NCI-H1092 treated with DMSO at 0.1 percent for 48 hours (cell line): ENCODE measurements at places on chromosomes 3 and 15.

DNA sequence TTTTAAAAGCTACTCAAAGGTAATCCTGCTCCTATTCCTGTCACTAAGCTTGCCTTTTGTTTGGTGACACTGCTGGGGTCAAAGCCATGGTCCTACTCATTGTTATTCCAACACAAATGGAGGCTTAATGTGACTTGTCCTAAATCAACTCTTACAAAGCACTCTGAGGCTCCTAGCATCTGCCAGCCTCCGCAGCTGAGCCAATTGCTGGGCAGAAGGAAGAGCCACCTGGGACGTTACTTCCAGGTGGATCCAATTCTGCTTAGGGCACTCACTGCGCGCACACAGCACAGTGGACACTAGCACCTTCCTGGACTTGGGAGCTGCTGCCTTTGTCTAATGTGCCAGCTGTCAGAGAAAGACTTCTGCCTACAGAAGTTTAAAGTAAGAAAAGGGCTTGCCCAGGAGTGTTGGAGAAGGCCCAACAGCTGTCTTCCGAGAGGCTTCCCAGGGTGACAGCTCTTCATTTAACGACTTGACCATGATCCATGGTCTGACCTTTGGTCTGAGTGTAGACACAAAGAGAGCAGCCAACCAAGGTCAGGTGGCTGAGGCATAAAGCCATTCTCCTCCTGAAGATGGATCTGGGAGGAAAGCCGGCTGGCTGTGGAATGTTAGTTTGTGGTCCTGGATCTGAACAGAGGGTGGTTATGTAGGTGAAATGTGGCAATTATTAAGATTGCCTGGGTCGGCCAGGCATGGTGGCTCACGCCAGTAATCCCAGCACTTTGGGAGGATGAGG lies 102.2 kb downstream of the AQP9 start:
- no peak for DNase-seq

DNA sequence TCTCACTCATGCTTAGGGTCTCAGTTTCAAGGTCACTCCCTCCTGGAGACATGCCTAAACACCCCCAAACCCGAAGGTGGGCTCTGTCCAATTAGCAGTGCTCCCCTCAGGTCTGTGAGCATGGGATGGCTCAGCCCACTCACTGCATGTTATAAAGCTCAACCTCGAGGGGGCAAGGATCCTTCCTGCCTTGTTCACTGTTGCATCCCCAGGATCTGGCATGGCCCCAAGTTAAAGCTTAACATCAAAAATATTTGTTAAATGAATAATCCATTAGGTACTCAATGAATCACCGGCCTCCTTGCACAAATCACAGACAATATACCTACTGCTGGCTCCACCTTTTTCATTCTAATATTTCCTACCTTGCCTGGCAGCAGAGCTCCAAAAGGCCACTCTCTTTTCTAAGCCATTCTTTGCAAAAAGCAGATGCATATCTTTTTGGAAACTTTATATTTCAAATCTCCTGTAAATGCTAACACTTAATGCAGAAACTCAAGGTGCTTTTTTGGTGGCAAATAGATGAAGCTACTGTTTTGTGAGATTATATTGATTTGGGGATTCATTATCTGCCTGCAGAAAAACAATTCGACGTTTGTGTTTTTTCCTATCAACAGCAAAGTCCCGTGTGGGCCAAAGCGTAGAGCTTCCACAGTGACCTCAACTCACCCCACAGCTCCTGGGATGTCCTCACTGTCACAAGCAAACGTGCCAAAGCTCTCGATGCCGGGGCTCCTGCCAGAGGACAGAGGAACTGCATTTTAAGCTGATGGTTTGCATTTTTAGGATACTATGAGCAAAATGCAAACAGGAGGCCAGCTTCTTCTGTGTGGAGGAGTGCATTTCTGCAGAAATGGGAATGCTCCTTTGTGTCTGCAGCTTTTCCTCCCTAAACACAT lies 35.4 kb downstream of the PCOLCE2 start:
- DNase-seq, result no peak

- no peak for DNase-seq
These were observed 90.9 kb downstream of the RORA start for GRCh38 chr15:61138156-61138555.

DNA sequence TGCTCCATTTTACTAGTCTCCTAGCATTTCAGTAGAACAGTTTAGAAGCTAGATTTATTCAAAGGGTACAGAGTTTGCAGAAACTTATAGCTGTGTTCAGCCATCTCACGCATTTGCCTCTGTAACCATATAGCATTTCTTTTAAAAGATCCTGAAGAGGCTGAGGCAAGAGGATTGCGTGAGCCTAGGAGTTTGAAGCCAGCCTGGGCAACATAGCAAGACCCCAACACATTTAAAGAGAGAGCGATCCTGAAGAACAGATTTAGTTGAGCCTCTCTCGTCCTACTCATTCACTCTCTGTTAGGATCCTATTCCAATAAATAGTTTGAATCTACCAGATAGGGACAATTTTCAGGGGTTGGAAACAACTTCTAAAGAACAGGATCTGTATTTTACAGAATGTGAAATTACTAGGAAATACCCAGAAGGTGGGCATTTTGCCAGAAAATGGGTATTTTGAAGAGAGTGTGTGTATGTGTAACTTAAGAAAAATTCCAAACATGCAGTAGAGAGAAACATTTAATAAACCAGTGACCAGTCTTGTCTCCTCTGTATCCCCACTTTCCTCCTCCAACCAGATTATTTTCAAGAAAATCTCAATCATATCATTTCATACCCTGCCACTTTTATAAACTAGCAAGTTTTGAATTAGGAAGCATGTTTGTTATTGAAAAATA lies 4.5 kb downstream of the EIF3J start:
- DNase-seq, result no peak

- DNase-seq, result no peak
These were observed 22.1 kb upstream of the LYZL4 start for GRCh38 chr3:42432485-42432884.

GRCh38 chr3:191087391-191087790 lies 111.7 kb upstream of the OSTN start:
- no peak for DNase-seq

DNA sequence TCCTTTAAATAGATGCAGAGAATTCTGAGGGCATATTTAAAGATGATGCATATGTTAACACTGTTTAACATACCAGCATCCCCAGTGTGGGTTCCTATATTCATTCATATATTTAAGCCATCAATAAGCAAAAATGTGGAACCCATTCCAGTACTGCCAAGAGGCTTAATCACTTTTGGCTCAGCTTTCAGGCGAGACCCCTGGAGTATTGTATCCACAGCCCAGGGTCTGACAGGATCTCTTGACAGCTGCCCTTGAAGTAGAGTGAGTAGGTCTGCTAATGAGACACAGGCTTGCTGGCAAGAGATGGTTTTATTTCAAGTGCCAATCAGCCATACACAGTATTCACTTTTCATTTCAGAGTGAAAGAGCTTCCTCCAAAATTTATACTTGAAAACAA lies 367.3 kb downstream of the OCA2 start:
- peak; percentile 61 for DNase-seq

GRCh38 chr15:29799859-29800258 lies 22.4 kb downstream of the TJP1 start:
- DNase-seq, result no peak

DNA sequence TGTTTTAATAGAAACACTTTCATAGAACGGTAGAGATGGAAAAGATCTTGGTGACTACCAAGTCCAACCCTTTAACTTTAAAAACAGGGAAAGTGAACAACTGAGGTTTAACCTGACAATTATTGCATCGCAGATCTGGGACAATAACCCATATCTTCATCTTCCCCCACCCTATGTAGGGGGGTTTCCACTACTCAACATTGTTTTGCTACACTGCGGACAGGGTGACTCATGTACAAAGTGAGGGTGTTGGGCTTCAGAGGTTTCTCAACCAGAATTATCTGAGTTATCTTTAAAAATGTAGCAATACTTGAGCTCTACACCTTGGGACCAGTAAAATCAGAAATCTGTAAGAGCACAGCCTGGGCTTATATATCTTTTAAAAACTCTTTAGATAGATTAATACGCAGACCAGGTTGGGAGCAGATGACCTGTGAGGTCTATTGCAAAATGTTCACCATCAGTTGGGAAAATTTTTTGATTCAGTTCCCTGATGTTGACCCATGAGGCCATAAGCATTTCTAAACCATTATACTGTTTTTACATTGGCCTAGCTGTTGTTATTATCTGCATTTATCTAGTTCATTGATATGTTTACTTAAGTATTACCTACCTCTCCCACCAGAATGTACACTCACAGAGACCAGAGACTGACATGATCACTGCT lies 103.6 kb upstream of the ICE2 start:
- no peak for DNase-seq

DNA sequence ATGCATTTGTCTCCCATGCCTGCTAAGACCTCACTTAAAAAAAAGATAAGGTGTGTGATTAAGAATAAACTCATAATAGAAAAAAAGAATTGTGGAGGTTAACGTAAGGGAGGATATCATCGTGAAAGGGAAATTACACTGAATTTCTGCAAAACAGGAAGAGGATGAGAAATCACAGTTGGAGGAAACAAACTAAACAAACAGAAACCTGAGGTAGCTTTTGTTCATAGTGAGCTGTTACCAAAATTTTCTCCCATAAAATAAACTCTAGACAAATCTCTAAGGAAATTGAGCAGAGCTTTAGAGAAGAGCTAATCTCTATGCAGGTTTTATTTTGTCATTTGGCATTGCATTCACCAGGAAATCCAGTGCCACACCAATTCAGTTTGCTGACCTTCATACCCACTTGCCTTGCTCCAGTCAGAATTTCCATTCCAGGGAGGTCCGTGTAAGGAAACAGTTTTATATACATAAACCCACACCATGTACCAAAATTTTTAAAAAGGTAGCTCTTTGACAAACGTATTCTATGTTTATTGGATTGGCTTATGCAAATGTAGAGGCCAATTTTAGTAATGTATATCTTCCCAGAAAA lies 231.2 kb downstream of the MBNL1 start:
- no peak for DNase-seq

DNA sequence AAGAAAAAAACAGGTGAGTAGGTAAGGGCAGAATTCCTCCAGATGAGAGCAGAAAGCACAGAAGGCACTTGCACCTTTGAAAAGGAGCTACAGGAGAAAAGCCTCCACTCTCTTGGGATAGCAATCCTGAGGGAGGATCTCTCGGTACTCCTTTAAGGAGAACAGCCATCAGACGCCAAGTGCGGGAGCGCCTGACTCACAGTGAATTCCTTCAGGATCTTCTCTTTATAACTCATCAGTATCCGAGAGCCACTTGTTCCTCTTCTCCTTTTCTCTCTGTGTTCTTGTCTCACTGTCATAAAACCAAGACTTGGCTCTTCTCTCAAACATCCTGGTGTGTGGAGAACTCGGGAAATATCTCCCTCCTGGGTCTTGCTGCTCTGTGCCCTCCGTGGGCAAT lies 10.1 kb upstream of the GOLGA8J start:
- no peak for DNase-seq

DNA sequence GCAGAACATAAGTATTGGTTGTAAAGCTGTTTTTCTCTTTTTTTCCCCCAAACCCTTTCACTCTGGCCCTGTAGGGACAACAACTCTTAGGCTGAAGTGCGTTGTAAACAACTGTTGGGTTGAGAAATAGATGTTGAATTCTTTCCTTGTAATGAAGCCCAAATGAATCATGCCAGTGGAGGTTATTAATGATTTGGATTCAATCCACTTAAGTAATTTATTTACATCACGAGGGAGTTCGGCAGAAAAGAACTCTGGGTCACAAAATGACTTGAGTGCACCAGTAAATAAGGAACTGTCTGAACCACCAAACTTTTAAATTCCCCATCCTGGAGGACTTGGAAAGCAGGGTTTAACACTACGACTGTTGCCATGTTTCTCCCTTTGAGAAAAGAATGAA lies 218.9 kb downstream of the PDZRN3 start:
- DNase-seq, result no peak

GRCh38 chr3:9168241-9168741 lies 81.2 kb downstream of the SRGAP3 start:
- no peak for DNase-seq

- DNase-seq, result no peak
These were observed 127.3 kb downstream of the RAP2B start for GRCh38 chr3:153289334-153289808.

DNA sequence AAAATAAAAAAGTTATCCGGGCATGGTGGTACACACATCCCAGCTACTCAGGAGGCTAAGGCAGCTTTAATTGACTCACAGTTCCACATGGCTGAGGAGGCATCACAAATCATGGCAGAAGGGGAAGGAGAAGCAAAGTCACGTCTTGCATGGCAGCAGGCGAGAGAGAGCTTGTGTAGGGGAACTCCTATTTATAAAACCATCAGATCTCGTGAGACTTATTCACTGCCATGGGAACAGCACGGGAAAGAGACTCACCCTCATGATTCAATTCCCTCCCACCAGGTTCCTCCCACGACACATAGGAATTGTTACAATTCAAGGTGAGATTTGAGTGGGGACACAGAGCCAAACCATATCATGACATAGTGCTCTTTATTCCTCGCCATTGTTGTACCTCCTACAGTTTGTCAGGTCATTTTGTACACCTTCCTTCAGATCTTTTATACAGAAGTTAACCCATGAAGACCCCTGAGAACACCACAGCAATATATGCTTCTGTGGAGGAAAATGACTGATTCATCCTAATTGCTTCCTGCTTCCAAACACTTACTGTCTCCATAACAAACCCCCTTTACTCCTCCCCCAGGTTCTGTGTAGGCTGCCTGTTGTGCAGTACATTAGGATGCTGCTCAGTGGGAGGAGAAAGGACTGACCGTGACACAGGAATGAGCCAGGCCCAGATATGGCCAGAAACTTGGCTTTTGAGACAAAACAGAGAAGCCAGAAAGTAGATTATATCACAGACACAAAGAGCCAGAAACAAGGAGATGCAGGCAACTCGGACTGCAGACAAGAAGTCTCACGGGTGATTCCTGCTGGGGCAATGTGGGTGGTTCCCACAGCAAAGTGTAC lies 67.9 kb upstream of the HEG1 start:
- no peak for DNase-seq
